SJCRH30 (cell line): ENCODE measurements at places on chromosomes 3 and 15.

DNA sequence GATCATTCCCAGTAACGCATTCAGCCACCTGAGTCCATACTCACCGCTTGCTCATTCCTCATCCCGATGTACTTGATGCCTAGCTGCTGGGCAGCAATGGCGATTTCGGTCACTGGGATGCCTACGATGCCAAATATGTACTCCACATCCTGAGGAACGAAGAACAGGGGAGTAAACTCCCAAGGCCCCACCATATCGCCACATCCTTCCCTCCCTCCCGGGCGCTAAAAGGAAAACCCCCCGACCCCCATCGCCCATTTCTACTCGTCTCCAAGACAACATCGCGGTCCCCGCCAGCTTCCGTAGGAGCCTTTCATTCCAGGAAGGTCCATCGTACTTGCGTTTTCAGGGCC is 347 bp downstream of the HACL1 start:
- DNase-seq: no peak

GRCh38 chr15:48536681-48537091 is 108.8 kb downstream of the FBN1 start:
- DNase-seq: no peak

DNA sequence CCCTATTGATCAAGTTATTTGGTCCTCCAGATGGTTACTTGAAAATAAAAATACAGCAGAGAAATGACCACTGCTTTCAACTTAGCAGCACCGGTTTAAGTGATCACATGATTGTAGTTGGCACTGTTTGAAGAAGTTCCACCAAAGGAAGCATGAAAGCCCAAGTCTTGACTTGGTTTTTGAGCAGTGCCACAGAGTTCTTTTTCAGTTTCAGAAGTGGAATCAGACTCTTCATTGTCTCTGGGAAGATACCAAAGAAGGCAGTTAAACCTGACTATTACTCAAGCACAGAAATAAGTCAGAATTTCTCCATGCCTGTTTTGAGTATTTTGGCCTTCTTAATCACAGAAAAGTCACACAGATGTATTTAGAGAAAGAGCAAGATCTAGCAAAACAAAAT is 66.7 kb downstream of the BBX start:
- no peak for DNase-seq

DNA sequence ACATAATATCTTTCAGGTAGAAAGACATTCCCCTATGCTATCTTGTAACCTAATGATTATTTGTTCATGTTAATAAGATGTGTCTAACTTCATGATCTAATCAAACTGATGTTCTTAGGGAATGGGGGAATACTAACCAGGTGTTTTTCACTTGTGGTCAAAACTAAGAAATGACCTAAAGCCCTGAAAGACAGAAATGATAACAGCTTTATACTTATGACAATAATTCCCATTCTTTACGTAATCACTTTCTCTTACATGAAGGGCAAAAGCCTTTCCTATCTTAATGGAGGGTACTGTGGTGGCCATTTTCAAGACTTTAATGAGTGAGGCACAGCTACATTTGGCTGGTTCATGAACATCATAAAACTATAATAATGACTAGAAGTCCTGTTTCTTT is 33.9 kb upstream of the MEIS2 start:
- DNase-seq: no peak

GRCh38 chr3:40718209-40718608 is 193.4 kb downstream of the ZNF621 start:
- DNase-seq: no peak

DNA sequence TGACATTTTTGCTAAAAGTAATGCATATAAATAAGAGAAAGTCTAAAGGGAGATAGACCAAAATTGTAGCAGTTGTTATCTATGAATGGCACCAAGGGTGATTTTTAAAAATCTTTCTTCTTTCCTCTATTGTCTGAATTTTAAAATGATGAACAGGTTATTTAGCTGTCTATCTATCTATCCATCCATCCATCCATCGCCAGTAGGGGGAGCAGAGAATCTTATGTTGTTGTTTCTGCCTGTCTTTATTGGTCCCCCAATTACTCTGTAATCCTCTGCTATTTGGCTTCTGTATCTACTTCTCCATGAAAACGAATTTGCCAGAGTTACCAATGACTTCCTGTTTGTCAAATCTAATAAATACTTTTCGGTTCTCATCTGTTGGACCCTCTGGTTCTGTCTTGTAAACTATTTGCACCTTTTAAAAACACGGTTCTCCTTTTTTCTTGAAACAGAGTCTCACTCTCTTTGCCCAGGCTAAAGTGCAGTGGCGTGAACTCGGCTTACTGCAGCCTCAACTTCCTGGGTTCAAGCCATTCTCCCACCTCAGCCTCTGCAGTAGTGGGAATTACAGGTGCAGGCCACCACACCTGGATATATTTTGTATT is 86.0 kb downstream of the ECT2 start:
- peak; percentile 14 for DNase-seq

GRCh38 chr3:67201026-67201425 is 202.9 kb downstream of the KBTBD8 start:
- DNase-seq: no peak

DNA sequence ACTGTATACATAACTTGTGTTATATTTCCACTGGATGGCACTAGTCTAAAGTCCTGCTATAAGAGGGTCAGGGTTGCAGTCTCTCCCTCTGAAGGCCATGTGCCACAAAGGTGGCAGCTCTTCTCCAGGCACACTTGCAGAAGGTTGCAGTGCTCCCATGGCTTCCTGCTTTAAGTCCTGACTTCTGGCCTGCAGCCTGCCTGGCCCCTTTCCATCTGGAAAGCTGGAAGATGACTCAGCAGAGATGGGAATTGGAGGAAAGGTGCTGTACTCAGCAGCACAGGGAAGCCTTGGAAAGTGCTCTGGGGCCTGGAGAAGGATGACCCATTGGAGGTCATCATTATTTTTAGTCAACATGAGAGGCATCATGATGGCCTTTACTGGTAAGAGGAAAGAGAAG is 40.9 kb upstream of the MRPL3 start:
- DNase-seq: no peak

DNA sequence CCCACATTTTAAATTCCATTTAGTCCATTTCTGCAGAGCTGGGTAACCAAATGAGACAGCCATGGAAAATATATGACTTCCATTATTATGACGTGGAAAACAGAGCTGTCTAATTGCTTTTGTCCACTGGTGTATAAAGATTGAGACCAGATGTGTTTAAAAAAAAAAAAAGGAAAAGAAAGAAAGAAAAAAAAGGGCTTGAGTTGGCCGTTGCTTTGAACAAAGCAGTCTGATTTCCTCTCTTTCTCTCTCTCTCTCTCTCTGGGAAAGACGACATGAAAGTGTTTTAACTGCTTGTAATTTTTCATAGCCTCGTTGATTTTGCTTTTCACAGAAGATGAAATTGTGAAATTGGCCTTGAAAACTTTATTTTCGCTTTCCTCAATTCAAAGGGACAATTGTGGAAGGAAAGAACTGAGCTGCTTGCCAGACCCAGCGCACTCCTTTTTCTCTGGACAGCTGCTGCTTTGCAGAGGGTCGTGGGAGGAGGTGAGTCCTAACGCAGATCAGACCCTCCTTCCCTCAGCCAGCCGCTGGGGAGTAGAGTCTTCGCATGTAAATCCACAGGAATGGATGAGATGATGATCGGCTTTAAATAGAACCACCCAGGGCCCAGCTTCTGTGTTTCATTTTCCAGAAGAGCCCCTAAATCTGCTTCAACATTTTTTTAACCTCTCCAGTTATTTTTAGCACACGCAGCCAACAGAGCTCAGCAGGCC is 42.8 kb upstream of the UBE2E1 start:
- DNase-seq: peak; percentile 57

DNA sequence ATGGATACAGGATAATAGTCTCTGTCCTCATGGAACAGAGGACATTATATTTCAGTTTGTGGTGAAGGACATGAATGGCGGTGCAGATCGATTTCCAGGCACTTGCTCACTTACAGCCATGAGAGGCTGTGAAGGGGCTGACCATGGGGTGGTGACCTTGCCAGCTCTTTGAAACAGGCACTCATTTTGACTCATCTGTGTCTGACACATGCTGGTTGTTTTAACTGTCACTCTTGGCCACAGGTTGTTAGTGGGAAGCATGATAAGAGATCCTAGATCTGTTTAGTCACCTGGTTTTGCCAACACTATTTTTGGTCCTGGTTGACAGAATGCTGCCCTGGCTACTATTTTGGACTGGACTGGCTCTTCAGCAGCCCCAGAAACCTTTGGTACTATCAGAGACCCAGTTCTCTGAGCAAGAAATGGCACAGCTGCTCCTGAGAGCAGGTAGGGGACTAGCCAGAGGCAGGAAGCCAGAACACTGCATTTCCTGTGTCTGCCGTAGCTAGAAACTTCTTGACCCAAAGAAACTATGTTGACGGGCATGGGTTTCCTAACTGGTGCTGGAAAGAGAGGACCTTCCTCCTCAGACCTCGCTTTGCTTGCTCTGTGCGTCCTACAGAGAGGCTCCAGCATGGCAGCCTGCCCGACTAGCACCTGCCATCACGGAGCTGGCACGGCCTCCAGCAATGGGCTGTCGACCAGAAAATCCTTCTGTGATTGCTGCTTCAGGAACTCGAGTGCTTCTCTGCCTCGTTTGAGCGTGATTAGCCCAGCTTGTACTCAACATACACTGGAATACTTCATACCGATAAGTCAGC is 6.3 kb downstream of the PXYLP1 start:
- DNase-seq: no peak

DNA sequence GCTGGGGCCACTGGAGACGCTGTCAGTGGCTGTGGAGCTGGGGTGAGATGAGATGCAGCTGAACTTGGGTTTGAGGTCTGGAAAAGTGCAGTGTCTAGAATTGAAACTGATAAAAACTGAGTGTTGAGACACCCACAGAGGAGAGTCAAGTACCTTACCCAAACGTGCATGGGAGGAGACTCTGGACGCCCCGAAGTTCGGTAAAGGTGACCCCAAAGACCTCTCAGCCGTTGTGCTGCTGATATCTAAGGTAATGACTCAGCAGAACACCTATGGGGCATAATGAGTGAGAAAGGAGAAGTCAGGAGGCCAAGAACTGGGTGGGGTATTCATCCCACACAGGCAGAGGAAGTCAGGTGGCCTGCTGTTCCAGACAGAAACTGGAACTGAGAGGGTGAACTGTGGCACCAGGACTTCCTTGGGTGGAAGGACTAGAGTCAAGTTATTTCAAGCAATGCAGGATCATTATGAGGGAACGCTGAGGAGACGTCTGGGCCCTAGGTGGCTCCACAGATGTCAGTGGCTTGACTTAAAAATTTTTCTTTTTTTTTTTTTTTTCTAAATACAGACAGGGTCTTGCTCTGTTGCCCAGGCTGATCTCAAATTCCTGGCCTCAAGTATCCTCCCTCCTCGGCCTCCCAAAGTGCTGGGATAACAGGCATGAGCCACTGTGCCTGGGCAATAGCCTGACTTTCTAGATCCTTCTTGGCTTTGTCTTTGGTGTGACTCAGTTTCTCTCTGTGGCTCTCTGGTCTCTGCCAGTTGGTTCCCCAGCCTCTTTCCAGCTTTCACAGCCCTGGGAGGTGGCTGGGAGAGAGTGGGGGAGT is 67.6 kb upstream of the GCNT3 start:
- no peak for DNase-seq

- no peak for DNase-seq
Measured at GRCh38 chr3:8516047-8516661, 14.5 kb downstream of the LMCD1 start.

DNA sequence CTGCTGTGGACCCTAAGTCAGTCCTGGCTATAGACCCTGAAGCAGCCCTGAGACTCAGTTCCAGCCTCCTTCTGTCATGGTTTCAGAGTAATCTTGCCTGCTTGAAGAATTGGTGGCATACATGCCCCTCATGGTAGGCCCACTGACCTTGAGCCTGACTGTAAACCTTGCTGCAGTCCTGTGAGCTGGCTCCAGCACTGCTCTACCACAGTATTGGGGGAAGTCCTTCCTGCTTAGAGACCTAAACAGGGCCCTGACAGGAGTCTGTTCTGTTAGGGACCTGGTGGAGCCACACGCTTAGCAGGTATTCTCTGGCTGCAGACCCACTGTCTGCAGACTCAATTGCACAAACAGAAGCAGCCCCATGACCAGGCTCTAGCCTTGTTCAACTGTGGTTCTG is 47.1 kb downstream of the OXSM start:
- DNase-seq: no peak

DNA sequence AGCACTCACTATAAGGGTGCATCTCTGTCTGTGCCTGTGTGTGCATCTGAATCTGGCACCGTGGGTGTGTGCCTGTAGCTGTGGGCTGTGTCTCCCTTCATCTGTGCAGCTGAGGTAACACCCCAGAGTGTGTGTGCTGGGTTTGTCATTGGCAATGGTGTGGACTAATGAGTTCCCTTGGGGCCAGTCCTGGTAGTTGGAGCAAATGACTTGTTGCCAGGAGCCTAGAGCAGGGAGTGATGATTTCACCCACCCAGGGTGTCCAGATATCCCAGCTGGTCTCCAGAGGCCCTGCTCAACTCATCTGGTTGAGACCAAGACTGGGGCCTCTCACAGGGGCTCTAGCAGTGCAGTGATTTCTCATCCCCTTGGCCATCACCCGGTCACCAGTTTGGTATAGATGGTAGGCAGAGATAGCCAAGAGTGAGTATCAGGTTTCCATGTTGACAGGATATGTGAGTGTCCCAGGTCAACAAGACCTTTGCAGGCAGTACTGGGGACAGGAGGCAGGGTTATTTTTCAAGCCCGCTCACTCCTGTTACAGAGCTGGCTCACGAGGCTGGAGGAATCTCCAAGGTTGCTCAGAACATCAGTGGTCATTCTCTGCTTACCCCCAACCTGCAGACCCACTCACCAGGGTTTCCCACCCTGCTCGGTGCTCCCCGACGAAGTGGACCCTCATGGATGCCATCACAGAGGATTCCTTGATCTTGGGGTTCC is 4.1 kb upstream of the HDAC11 start:
- DNase-seq: no peak

GRCh38 chr15:65980824-65981456 is 111.6 kb downstream of the RAB11A start:
- peak; percentile 68 for DNase-seq
